ENCODE measurements at places on chromosomes 6 and 20.

- DNase-seq, result no peak
Measured at GRCh38 chr6:13285705-13286104, 42.6 kb downstream of the TBC1D7 start.

- DNase-seq, result no peak
Measured at GRCh38 chr6:45645302-45645701, 267.6 kb upstream of the SUPT3H start.

DNA sequence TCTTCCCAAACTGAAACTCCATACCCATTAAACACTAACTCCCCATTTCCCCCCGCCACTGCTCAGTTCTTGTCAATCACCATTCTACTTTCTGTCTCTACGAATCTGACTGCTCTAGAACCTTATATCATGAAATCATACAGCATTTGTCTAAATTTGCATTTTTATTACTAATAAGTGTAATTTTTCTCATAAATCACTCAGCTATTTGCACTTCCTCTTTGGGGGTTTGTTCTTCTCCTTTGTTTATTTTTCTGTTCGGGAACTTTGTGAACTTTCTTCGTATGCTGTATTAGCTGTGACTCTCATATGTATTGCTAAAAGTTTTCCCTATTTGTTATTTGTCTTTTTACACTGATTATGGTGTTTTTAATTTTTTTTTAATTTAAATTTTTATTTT is 152.2 kb downstream of the SLC16A10 start:
- no peak for DNase-seq

DNA sequence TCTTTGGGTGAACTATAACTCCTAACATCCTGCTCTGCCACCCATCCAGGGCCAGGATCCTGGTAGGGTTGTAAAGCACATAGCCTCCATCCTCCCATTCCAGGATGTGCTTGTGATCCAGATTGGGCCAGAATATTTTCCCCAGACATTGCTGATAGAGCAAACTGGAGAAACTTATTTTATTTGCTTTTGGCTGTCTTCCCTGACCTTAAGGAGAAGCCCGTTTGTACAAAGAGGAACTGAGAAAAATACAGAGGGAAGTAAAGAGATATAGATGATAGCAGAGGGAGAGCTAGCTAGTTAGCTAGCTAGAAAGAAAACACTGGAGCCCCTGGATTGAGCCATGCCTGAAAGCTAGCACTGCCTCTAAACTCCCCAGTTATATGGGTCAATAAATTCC is 9.0 kb upstream of the HDAC2 start:
- no peak for DNase-seq

GRCh38 chr20:53162251-53162835 is 190.2 kb downstream of the TSHZ2 start:
- DNase-seq, result peak; percentile 80

DNA sequence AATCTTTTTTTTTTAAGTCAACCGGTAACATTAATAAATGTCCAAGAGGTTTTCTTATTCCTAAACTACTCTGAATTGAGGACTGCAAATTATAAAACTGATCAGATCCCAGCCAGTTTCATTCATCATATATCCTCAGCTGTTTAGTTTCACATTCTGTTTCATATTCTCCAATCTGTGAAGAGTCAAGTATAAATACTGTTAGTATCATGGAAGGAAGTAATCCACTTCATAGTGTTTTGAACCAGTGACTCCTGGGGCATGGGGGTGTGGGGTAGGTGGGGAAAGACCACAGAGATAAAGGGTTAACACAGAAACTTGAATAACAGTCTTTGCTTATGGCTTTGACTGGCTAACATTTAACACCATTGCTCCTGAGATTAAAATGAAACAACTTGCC is 69.9 kb downstream of the FYN start:
- no peak for DNase-seq

All from NCI-H82 (cell line).